IMR-90 (cell line): ENCODE measurements at places on chromosomes 7 and 10. TPM values are rescaled to one million over a fixed set of nuclear protein-coding genes. Genes with fewer than 3 reads are reported as not detected.

The GBX1 gene
- not detected in 2 replicates for total RNA-seq

The MUC3A gene
- not detected in 2 replicates for total RNA-seq

The ZNF365 gene
- total RNA-seq = 2.5 and 3.2 TPM in 2 replicates

The PON1 gene
- total RNA-seq = not detected in 2 replicates

The EPO gene
- not detected in 2 replicates for total RNA-seq

The ADARB2 gene
- not detected in 2 replicates for total RNA-seq

The CEP55 gene
- 23.5 and 30.8 TPM in 2 replicates for total RNA-seq

The C10orf53 gene
- total RNA-seq = not detected in 2 replicates

The EGR2 gene
- 0.36 and 0.56 TPM in 2 replicates for total RNA-seq
